ENCODE measurements at places on chromosomes 7 and 10.

DNA sequence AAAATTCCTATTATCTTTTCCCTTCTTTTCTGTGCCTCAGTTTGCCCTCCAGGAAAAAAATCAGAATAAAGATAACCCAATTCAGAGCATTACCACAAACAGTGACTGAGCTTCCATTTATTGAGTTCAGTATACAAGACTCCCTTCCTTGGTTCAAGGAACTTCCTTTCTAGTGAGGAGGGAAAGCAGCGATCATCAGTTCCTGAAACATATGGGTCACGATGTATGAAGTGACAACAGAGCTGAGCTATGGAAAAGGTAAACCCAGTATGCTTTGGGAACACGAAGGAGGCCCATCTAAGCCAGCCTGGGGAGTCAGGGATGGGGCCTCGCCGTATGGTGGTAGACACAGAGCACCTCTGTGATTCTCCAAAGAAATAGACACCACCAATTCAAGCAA lies 15.8 kb downstream of the C10orf71 start:
- DNase-seq: no peak

DNA sequence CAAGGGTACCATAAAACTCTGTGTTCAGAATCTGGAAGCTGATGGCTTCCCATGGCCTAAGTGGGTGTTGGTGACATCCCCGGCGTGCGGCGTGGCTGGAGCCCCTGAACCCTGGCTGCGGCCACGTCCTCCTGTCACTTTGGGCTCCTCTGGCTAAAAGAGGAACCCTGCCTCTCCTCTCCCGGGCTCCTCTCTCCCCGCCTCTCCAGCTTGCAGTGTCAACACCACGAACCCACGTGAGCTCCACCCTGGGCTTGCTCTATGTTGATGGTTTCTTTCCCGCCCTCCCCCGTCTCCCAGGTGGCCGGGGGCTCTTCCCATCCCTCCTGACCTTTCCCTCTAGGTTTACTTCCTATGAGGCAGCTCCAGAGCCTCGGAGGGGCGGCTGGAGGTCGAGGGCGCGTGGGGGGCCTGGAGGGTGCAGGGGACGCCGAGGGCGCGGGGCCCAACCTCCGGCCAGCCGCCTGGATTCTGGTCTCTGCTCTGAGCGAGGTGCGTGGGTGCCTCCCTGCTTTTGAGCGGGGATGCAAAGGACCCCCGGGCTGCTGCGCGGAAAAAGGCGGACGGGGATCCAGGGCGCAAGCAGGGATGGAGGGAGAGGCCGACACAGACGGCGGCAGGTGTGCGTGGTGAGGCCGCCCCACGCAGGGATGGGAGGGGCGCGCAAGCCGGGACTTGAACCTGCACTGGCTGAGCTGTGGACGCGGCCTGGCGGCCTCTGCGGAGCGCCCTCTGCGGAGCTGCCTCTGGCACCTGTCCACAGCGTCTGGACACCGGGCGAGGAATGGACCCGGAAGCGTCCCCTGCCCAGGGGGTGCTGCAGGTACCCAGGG lies 115.5 kb upstream of the DIP2C start:
- DNase-seq: no peak

DNA sequence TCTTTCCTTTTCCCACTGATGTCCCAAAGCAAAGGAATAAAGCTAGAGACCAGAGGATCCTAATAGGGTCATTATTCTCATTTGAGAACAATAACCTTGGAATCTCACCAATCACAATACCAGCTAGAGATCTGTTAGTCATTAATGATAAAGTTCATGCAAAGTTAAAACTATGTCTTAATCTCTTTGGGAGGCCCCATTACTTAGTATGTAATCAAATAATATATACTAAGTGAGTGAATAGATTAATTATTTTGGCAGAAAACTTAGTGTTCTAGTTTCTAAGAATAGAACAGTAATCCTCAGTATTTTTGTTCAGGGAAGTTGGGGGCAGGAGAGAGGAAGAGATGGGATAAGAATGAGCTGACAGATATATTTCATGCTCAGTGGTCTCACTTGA lies 227.2 kb downstream of the MTERF1 start:
- no peak for DNase-seq

DNA sequence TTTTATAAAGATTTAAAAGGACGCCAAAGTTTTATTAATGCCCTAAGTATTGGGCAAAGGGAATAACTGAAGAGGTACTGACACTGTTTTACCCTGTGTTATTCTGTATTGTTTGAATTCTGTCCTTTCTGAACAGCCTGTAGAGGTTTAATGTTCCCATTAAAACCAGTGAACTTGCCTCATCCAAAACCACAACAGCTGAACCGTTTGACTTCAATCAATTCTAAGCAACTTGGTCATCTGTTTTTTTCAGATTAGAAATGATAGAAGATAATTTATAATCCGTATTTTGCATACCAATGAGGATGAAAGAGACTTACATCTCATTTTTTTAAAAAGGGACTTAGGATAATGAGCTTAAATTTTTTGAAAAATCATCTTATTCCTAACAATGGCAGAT lies 40.4 kb downstream of the HACD1 start:
- DNase-seq: peak; percentile 7

DNA sequence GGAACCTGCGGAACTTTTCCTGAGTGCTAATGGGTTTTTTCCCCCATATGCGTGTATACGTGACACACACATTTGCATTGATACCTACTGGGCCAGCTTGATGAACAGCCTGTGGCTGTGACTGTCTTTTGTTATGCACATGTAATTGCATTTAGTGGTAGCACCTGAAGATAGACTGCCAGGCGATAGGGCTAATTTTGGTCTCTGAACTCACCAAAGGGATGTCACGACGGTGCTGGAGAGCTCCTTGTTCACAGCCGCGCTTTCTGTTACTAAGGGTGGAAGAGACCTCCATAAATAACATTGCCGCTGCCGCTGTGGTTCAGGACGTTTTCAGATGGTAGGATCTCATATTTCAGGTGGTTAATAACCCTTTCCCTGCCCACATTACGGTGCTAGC lies 133.2 kb downstream of the CAMK1D start:
- DNase-seq: no peak

DNA sequence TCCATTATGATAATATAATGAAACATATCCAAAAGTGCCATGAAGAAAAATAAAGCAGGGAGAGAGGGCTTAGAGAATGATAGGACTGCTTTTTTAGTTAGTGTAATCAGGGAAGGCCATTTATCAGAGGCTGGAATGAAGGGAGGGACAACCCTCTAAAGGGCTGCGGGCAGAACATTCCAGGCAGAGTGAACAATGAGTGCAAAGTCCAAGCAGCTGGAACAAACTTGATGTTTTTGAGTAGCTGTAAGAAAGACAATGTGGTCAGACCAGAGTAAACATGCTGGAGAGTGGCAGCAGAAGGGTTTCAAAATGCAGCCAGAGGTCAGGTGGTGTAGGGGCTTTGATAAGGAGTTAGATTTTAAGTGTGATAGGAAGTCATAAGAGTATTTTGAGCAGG lies 65.6 kb upstream of the CCDC6 start:
- DNase-seq: peak; percentile 98

DNA sequence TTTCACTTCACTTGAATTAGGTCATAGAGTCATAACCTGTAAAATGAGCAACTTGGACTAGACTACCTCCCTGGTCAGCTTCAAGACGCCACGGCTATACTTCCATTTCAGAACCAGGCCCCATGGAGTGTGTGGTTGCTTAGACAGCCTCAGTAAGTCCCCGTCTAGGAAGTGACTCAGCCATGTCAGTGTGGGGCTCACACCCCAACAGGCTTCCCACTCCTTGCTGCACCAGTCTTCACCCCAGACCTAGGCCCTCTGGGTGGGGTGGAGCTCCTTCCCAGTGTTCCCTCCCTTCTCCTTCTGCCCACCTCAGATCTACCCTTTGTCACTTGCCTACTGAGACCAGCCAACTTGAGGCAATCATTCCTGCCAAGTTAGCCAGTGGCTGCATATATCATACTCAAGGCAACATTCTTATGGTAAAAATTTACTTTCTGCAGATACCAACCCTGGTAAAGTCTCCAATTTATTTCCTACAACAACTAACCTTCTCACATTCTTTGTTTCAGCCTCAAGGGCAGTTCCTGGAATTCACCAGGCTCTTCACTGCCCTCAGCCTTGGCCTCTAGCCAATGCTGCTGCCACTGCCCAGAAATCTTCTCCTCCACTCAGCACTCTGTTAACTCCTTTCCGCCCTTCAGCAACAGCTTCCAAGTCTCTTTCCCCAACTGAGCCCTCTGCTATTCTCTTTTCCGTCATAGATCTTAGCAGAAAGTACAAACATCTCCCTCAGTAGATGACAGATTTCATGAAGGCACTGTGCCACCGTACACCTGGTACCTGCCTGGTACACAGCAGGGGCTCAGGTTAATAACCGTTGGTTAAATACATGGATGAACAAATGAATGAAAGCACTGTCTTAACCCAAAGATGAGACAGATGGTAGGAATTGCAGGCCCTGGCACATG lies 31.3 kb upstream of the ZNRF2 start:
- DNase-seq: peak; percentile 36

DNA sequence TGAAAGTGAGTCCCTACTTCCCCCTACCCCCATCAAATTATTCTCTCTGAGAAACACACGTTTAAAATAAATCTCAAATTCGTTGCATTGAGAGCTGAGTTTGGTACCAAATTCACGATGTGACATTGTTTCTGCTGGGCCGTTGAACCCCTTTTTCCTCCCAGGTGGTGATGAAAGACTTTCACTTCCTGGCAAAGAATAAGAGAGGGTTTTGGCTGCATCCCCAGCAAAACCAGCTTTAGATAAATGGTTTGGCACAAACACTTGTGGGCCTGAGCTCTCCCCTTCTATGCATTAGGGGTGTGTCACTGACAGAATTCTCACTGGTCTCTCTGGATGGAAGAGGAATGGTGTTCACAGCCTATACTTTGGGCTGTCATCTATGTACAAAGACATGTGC lies 8.8 kb upstream of the DNTT start:
- DNase-seq: no peak

- DNase-seq: no peak
These were observed 45.1 kb downstream of the SPOCK2 start for GRCh38 chr10:72043016-72043834.

GRCh38 chr10:73873142-73873837 lies 1.1 kb downstream of the CAMK2G start:
- DNase-seq: no peak

DNA sequence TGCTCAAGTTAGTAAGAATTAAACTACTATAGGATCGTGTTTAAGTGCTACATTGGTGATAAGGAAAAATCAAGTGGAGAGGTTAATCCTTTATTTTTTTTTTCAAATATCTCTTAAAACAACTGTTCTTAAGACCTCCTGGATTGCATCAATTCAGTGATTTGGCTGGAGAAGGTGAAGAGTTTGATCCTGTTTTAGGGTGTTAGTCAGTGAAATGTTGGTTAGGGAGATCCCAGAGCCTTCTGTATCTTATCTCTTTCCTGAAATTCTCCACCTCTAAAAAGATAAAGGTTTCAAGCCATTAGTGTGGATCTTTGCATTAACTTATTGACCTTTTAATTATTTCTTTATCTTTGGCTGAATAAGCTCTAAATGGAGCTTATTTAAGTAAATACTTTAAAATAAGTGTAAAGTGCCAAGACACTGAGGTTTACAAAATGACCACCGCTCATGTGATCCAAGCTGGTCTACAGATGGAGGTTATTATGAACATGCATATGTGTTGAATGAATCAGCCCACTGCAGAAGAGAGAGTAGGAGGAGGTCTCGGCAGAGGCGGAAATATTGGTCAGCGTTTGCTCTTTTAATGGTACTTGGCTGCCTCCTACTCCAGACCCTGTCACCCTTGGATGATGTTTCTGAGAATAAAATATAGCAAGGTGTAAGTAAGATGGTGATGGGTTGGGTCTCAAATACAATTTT lies 51.8 kb upstream of the BMPER start:
- peak; percentile 87 for DNase-seq

GRCh38 chr10:413662-414071 lies 275.8 kb downstream of the DIP2C start:
- DNase-seq: no peak

GRCh38 chr10:89221919-89222318 lies 14.8 kb upstream of the CH25H start:
- no peak for DNase-seq

DNA sequence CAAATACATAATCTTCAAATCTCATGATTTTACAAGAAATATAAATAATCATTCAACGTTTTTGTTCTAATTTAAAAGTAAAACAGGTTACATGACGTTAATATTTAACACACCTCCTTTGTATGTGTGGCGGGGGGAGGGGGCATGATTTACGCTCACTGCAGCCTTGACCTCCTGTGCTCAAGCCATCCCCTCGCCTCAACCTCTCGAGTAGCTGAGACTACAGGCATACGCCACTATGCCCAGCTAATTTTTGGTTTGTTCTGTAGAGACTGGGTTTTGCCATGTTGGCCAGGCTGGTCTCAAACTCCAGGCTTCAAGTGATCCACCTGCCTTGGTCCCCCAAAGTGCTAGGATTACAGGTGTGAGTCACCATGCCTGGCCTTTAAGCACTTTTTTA lies 7.2 kb upstream of the CACNA2D1 start:
- DNase-seq: no peak

GRCh38 chr10:84360637-84361365 lies 32.4 kb downstream of the CCSER2 start:
- DNase-seq: no peak

DNA sequence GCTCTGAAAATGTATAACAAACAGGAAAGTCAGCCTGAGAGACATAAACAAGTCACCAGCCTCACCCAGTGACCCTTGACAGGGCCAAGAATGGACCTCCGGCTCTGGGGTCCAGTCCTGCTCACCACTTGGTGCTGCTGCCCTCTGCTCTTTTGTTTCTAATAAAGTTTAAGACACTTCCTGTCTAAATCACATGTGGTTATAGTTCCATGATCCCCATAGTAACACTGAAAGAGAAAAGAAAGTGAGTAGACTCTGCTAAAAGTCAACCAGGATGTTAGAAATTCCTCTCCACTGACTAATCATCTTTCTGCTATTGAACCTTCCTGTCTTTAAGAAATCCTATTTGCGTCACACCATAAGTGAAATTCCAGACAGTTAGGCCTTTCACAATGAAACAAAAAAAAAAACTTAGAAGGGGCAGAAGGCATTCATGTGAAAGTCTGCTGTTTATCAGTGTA lies 179.2 kb upstream of the BET1 start:
- DNase-seq: peak; percentile 100

- peak; percentile 83 for DNase-seq
These were observed 957.8 kb downstream of the GATA3 start for GRCh38 chr10:9012312-9012711.

GRCh38 chr7:8105449-8106095 lies 137.0 kb downstream of the GLCCI1 start:
- DNase-seq: no peak

DNA sequence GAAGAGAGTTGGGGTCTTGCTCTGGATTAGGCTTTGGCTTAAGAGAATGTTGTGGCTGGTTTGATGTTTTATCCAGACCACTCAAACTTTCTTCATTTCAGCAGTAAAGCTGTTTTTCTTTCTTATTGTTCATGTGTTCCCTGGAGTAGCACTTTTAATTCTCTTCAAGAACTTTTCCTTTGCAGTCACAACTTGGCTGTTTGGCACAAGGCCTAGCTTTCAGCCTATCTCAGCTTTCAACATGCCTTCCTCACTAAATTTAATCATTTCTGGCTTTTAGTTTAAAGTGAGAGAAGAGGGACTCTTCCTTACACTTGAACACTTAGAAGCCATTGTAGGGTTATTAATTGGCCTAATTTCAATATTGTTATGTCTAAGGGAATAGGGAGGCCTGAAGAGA lies 18.1 kb downstream of the CCDC126 start:
- DNase-seq: no peak
